ENCODE measurements at places on chromosomes 12 and 14.

DNA sequence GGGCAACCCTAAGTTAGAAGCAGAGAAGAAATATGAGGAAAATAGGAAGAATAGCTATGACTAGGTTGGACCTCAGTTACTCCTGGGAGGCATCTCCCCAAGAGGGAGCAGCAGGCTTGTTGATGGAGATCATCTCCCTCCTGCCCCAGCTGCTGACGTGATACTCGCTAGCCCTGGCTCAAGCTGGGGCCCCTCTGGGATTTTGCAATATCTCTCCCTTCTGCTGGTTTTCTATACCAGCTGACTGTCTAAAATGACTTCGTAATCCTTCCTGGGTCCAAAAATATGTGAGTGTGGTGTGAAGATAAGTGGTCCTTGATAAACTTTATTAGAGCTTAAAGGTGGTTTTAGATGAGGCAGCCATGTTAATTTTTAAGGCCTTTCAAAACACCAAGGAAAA is 4.5 kb upstream of the HECTD4 start:
- no peak for DNase-seq

- DNase-seq: no peak
Observed at GRCh38 chr12:95083471-95083870, 10.1 kb upstream of the NR2C1 start.

DNA sequence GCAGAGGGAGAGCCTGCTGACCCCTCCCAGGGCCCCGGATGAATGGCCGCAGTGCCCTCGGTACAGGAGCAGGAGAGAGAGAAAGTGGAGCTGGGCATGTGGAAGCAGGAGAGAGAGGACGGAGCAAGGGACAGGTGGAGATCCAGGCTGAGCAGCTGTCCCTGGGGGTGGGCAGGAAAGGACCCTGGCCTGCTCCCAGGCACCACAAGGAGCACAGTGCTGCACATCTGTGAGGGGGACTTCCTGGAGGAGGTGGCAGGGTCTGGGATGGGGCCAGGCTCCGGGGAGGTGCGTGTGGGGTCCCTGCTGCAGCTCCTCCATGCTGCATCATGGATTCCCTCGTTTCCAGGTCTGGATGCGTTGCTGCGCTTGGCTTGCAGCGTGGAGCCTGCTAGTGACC is 13.0 kb upstream of the DLK1 start:
- DNase-seq: no peak

- DNase-seq: no peak
Observed at GRCh38 chr12:24460099-24460498, 488.8 kb downstream of the BCAT1 start.
